ENCODE measurements at places on chromosomes 2 and 18.
A peak's percentile ranks its signal among the peaks of the same experiment; 100 is the strongest.

GRCh38 chr18:46546111-46546640 lies 110.8 kb downstream of the LOXHD1 start:
- DNase-seq, result no peak

GRCh38 chr2:176110415-176111308 lies 3.6 kb downstream of the HOXD11 start:
- DNase-seq, result no peak

- no peak for DNase-seq
Measured at GRCh38 chr18:58102875-58103274, 58.8 kb downstream of the NEDD4L start.

- DNase-seq, result no peak
Measured at GRCh38 chr2:48449073-48449840, 80.7 kb upstream of the STON1 start.

DNA sequence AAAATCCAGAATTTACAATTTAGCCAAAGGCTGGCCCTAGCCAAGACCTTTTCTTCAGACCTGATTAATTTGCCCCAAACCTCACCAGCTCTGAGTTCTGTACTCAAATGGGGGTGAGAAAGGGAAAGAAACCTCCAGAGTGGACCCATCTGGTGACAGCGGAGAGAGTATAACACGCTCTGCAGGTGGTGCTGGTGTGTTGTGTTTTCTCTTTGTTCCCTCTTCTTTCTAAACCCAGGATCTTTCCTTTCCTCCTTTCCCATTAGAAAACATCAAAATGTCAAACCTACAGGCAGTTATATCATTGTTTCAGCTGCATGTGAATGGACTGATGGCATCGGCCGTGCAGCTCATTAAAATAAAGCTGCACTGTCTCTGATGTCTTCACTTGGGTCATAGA lies 253.2 kb upstream of the SP5 start:
- DNase-seq, result no peak

DNA sequence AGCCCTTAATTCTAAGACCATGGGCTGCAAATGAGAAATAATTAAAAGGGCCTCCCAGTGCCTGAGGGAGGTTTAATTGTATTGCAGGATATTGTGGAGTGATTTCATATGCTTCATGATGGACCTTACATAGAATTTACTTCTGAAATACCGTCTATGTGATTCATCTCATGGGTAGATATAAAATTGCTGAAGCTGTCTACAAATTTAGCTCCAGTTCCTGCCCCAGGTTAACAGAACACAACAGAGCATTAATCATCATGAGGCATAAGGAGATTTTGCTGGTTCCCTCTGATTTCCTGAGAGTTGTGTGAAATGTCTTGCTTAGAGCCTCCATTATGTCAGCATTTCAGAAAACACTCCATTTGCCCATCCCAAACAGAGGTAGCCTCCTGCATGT lies 770 bp downstream of the UPP2 start:
- DNase-seq, result peak; percentile 18

DNA sequence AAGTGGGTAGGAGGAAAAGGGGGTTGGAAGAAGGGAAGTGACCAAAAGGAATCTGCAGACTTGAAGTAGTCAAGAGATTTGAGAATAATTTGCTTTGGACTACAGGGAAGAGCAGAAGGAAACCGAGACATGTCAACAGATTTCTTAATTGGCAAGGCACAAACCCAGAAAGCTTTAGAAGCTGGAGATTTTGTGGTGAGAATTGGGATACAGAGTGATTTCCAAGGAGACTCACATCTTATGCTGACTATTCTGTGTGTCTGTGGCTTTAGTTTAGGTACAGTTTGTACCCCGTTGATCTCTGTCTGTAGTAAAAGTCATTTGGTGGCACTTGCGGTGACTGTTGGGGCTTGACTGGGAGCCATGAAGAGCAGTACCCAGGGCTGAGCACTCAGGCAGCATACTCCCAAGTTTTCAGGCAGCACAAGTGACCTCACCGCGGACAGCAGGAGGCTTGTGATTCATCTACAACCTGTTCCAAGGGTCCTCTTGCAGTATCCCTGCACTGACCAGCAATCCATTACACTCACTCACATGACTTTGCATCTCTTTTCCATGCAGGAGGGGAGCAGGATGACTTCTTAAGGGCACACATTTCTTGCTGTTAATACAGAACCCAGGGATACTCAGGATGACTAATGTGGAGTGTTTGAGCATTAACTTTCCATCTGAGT lies 97.1 kb upstream of the TNP1 start:
- DNase-seq, result peak; percentile 12

DNA sequence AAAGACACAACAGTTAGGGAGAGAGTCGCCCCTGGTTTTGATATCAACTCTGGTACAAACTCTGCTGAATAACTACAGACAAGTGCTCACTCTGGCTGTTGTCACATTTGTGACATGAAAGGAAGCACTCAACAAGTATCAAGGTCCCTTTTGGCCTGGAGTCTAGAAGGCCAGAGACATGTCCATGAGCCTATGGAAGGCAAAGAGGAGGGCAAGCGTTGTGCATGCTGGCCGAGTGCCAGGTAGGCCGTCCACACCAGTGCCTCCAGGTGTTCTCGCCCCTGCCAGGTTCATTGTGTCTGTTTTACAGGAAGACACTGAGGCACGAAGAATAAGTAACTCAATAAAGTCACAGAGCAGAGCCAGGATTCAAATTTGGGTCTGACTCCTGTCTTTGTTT lies 21.1 kb downstream of the ILKAP start:
- no peak for DNase-seq

- no peak for DNase-seq
Measured at GRCh38 chr2:64485961-64486360, 32.0 kb downstream of the LGALSL start.

GRCh38 chr18:12882453-12883371 lies 1.3 kb downstream of the PTPN2 start:
- DNase-seq, result peak; percentile 39

GRCh38 chr2:197191177-197191939 lies 119.2 kb downstream of the ANKRD44 start:
- DNase-seq, result peak; percentile 25

DNA sequence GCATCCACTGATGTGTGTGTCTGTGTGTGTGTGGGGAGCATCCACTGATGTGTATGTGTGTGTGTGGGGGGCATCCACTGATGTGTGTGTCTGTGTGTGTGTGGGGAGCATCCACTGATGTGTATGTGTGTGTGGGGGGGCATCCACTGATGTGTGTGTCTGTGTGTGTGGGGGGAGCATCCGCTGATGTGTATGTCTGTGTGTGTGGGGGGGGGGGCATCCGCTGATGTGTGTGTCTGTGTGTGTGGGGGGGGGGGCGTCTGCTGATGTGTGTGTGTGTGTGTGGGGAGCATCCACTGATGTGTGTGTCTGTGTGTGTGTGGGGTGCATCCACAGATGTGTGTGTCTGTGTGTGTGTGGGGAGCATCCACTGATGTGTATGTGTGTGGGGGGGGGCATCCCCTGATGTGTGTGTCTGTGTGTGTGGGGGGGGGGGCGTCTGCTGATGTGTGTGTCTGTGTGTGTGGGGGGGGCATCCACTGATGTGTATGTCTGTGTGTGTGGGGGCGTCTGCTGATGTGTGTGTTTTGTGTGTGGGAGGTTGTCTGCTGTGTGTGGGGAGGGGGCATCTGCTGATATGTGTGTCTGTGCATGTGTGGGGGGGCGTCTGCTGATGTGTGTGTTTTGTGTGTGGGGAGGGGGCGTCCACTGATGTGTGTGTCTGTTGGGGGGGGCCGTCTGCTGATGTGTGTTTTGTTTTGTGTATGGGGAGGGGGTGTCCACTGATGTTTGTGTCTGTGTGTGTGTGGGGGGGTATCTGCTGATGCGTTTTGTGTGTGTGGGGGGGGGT lies 125.9 kb downstream of the NFATC1 start:
- no peak for DNase-seq

DNA sequence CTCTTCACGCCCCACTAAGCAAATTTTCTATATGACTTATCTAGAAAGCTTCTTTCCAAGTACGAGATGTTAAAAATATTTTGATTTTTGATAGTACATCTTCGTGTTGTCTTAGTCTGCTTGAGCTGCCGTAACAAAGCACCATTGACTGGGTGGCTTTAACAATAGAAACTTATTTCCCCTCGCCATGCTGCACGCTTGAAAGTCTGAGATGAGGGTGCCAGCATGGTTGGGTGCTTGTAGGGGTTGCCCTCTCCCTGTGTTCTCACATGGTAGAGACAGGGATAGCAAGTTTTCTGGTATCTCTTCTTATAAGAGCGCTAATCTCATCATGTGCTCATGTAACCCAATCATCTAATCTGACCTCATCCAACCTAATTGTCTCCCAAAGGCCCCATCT lies 106.2 kb downstream of the TANC1 start:
- no peak for DNase-seq

DNA sequence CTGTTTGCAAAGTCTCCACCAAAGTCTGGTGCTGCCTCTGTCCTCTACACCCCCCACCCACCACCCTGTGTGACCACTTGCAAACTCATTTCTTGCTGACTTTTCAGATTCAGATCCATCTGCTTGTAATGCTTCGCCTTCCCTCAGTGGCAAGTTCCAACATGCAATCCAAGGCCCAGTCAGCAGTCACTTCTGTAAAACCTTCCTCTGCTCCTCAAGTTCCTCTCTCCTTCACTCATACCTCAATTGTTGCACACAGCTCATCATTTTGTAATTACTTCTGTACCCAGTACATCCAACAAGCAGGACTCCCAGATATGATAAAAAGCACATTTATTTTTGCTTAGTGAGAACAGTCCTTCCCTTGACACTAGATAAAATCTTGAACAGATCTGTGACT lies 6.5 kb upstream of the LOXHD1 start:
- DNase-seq, result no peak

DNA sequence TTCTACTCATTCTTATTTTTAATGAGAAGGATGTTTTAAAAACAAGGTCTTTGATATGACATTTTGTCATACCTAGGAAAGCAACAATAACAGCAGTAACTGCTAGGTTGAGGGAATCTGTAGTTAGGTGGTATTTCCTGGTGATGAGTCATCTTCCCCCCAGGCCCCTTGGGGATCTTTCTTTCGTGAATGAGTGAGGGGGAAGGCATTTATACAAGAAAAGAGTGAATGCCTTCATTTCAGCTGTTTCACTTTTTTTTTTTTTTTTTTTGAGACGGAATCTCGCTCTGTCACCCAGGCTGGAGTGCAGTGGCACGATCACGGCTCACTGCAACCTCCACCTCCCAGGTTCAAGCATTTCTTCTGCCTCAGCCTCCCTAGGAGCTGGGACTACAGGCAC lies 108.6 kb downstream of the MAP4K4 start:
- peak; percentile 79 for DNase-seq

GRCh38 chr2:71894261-71894660 lies 253.4 kb downstream of the CYP26B1 start:
- no peak for DNase-seq

DNA sequence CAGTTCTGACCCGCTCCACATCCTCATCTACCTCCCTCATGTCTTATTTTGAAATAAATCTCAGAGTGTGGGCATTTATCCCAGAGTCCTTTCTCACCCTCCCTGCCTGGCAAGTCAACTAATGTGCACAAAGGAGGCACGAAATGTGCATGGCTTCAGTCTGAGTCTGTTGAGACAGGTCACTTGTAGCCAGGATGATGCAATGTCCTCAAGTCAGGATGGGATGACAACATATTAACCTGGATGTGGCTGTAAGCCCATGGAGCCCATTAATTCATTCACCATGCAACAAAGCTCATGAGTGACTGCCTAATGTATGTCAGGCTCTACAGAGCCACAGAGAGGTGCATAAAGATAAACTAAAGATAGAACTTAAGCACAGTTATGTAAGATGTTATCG lies 34.5 kb downstream of the KCNG3 start:
- no peak for DNase-seq

- no peak for DNase-seq
Measured at GRCh38 chr2:71063216-71063615, 5.2 kb upstream of the NAGK start.

- DNase-seq, result no peak
Measured at GRCh38 chr2:73043929-73044832, 27.3 kb downstream of the SFXN5 start.

DNA sequence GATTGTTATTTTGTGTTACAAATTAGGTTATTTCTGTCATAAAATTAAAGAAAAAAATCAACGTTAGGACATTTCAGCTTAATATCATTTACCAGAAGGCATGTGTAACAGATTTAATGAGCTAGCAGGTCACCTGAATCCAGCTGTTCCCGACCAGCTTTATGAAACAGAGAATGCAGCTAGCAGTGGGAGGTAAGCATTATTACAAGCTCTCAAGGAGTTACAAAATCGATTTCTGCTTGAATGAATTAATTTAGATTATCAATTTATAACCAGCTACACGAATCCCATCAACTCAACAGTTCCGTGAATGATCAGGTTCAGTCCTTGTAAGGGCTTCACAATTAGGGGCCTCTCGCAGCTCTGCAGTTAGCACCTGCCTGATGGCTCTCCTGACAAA lies 211.9 kb downstream of the PTGR3 start:
- DNase-seq, result no peak

DNA sequence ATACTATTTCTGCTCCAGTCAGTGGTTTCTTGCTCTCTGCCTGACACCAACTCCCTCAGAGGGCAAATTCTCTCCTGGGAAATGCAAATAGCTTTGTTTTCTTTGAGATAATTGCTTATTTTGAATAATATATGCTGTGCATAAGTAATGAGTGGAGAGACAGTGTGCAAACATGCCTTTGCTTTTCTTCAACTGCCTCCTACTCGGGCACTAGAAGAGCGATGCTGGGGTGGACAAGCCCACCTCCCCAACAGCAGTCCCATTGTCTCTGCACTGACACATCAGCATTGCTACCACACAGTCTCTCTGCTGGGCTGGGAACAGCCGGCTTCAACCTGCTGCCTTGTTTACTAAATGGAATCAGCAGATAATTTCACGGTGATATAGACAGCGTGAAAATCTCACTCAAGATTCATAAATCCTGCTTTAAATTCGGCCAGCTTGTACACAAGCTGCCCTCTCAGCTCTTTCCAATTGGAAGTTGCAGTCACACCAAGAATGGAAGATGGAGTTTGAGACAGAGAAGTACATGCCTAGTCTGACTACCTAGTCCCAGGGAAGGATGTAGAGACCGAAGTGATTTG lies 694.5 kb downstream of the TDRD15 start:
- no peak for DNase-seq

GRCh38 chr18:63162271-63163014 lies 157.1 kb downstream of the BCL2 start:
- DNase-seq, result peak; percentile 63

Data from iris pigment epithelial cell (primary cell).